Stimulated activated CD4-positive, alpha-beta T cell treated with anti-CD3 and anti-CD28 coated beads, Interleukin-4, amount 100 ng/mL, for 1 hour (primary cell): ENCODE measurements at places on chromosomes 11 and 22.

DNA sequence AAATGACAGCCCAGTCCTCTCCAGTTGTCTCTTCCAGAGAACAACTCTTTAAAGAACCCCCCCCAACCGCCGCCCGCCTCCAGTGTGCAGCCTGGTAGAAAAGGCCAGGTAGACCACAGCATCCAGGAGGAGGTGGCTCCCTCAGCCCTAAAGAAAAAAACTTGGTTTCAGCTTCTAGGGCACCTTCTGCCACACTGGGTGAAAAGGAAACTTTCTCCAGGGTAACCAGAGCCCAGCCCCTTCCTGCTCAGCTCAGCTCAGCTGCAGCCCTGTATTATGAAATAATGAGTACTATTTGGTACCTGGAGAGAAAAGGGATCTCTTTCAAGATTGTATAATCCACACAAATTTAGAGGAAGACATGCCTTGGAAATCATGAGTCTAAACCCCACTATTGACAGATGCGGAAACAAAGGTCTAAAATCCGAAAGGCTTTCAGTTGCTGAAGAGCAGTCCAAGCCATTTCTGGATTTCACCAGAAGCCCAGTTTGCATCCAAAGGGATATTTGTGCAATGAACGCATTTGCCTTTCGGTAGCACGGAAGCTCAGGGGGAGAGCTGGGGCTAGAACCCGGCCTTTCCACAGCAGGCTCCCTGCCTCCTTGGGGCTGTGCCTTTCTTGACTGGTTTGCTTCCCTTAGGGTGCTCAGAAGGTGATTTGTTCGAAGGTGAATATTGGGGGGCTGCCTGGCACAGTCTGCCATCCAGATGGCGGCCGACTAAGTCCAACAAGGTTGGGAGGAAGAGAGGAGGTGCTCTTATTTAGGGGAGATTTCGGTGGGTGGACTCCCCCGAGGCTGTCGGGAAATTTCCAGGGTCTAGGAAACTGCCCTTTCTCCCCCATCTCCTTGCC is 3.3 kb downstream of the FXYD6 start:
- DNase-seq: no peak

DNA sequence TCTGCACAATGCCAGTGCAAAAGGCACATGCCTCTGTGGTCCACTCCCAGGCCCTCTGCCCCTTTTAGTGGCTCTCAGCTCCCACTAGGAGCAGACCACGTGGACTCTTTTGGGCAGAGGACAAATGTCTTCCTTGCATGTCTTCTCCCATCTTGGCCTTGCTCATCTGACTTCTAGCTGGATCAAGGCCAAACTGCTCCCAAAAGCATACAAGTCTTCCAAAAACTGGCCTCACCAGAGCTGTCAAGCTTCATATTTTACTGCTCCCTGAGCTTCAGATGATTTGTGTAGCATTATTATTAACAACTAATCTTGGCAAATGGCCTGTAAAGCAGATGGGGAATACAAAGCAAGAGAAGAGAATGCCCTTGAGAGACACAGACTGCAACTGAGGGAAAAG is 6.9 kb downstream of the SMPD1 start:
- DNase-seq: no peak

- DNase-seq: no peak
Measured at GRCh38 chr11:50098186-50098725, 65.6 kb downstream of the OR4C45 start.

DNA sequence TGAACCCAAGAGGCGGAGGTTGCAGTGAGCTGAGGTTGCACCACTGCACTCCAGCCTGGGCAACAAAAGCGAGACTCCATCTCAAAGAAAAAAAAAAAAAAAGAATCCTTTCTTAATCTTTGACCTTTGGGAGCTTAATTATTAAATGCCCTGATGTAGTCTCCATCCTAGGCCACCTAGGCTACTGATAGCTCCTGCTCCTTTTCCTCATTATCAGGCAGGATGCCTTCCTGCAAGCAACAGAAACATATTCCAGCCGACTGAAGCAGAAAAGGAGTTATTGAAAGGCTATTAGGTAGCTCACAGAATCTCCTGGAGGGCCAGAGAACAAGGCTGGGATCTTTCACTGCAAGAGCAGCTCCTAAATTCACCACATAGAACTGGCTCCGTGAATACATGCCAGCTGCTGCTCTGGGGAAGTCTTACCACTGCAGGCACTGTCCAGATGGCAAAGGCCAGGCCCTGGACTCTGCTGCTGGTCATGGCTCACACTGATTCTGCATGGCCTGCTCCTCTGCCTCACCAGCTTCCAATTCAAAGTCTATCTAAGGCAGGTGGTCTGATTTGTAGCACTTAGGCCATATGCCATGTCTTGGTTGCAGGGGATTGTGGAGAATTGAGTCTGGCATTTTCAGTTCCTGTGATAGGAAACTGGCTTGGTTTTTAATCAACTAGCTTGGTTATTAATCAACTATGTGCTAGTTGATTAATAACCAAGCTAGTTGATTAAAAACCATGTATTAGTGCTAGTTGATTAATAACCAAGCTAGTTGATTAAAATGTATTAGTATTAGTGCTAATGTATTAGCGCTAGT is 26.0 kb upstream of the POLD3 start:
- no peak for DNase-seq

DNA sequence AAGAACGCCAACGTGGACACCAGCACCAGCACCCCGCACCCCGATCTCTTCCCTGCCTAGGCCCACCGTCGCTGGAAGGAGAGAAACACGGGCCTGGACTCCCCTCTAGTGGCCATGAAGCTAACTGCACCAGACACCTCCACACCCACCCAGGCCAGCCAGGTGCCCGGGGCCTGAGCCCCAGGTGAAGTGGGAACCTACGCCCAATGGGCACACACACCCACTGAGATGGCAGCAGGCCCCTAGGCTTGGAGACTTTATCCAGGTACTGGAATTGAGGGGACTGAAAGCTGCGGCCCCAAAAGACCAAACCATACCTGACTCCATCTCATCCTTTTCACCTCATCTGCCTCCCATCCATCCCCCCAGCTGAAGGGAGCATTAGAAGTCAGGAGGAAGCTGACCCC is 81.0 kb downstream of the BUD13 start:
- peak; percentile 58 for DNase-seq

DNA sequence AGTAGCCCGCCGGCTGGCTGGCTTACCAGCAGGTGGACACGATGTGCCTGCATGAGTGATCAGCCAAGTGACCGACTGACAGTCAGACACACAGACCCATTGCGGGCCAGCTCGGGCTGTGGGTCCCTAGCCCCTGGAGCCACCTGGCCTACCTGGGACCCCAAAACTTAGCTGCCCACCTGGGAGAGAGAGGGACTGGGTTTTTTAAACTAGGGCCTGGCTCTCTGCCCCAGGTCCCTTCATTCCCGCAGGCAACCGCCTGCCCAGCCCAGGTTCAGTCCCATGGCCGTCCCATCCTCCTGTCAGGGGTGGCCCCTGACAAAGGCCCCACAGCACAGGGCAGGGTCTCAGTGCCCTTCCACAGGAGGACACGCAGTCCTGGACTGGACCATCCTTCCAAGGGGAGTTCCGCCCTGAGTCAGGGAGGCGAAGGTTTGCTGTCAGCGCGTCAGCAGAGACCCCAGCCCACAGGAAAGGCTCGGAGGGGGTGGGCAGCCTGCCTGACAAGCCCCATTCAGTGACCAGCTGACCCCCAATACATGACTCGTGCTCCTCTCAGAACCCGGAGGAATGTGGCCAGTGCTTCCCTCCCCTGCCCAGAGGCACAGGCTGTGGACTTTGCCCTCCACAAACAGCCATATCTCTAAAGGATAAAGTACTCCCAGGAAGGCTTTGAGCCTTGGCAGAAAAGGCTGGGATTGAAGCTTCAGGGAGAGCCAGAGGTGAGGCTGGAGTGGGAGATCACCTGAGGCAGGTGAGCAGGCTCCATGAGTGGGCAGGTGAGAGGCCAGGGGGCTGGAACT is 8.4 kb downstream of the SLCO2B1 start:
- DNase-seq: no peak

GRCh38 chr11:71255323-71255722 is 2.9 kb upstream of the SHANK2 start:
- DNase-seq: no peak

GRCh38 chr22:48309115-48309705 is 1518.5 kb downstream of the BRD1 start:
- DNase-seq: no peak

DNA sequence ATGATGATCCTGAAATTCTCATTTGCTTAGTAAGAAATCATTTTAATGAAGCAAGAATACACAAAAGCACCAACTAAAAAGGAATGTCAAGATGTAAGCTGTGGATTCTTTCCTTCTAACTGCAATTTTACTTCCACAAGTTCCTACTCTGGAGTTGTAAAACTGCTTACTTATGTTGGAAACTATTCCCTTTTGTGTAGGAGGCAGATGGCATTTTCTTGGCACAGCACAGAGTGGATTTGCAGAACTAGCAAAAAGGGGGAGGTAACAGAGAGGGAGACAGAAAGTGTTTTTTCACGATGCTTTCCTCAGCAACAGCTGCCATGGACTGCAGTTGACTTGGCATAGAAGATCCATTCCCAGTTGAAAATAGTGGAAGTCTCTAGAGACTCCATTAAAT is 1112.0 kb upstream of the RAG2 start:
- no peak for DNase-seq

GRCh38 chr22:39763276-39763675 is 130.3 kb downstream of the ENTHD1 start:
- DNase-seq: no peak

DNA sequence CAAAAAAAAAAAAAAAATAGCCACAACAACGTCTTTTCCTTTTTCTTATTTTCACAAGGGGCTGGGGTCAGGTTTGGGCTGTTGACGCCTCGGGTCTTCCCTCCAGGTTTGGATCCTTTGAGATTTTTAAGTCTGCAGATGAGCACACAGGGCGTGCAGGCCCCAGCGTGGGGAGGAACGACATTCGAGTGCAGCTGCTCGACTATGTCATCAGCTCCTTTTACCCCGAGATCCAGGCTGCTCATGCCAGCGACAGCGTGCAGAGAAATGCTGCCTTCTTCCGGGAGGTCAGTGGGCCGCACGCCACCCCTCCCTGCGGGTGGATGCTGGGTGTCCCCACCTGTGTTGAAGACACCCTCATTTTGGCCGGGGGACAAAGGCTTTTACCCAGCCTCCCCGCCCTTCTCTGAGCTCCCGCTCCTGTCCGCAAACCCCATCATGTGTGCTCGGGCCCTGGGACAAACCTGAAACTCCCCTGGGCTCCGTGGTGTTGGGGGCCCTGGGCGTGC is 7.7 kb downstream of the SELENOO start:
- DNase-seq: no peak

DNA sequence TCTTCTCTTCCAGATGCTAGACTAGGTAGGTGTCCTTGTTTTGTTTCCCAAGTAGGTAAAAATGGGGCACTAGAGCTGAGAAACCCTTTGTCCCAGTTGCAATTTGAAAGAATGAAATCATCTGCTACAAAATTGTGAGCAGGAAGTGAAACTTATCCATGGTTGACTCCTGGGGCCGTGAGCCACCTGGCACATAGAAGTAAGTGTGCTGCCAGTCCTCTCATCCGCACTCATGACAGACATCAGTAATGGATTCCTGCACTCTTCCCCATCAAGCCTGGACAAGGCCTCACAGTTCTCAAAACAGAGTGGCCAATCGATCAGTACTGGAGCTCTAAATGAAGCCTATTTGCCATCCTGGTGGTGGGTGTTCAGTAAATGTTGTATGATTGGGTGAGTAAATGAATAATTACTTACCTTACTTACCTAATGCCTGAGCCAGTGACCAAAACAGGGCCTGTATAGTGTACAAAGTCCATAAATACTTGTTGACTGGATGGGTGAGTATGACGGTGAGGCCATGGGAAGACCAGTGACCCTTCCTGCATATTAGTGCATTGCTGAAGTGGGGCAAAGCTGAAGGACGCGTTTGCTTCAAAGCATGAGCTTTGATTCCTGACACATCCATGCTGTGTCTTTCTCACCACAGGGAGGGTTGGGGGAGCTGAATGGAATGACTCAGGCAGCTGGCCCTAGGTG is 68.9 kb upstream of the HEPHL1 start:
- DNase-seq: no peak

GRCh38 chr22:21652547-21653545 is 10.7 kb downstream of the SDF2L1 start:
- DNase-seq: no peak

GRCh38 chr11:24509114-24509513 is 12.3 kb downstream of the LUZP2 start:
- no peak for DNase-seq

DNA sequence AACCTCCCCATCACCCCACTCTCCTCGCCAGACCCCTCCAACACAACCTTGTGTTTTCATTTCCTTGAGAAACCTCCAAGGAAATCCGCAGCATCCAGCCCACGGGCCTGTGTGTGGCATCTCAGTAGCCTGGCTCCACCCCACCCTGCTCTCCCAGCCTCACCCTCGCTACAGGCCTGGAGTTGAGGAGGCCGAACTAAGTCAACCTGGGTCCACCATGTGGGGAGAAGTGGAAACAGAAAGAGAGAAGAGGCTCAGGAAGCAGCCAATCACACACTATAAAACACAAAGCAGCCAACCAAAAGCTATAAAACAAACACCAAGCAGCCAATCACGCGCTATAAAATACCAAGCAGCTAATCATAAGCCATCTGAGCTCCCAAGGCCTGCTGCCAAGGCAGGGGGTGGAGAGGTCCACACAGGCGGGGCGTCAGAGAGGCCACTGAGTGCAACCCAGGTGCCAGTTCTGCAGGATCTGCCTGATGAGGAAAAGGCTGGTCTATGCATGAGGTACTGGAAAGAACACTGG is 72.0 kb downstream of the MICAL3 start:
- no peak for DNase-seq

- no peak for DNase-seq
Measured at GRCh38 chr22:46244771-46245170, 5.3 kb downstream of the CDPF1 start.

DNA sequence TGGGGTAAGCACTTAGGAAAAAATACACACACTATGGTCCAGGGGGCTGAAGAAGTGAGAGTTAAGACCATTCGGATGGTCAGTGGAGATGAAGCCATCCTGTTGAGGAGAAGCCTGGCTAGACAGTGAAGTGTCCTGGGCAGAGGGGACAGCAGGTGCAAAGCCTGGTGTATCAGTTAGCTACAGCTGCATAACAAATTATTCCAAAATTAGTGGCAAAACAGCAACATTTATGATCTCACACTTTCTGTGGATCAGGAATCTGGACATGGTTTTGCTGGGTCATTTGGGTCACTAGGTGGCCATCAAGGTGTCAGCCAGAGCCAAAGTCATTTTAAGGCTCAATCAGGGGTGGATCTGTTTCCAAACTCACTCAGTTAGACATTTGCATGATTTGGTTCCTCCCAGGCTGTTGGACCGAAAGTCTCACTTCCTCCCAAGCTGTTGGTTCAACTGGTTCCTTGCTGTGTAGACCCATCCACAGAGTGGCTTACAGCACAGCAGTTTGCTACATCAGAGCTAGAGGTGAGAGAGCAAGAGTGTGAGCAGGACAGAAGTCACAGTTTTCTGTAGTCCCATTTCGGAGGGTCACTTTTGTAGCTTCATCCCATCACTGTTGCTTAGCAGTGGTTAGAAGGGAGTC is 80.1 kb upstream of the ALX4 start:
- DNase-seq: no peak

- no peak for DNase-seq
Measured at GRCh38 chr22:19110064-19110458, 12.2 kb downstream of the DGCR2 start.
